ENCODE measurements at places on chromosomes 2 and 18.

GRCh38 chr2:217808326-217808725, 194.5 kb downstream of the TNS1 start:
- no peak for DNase-seq

DNA sequence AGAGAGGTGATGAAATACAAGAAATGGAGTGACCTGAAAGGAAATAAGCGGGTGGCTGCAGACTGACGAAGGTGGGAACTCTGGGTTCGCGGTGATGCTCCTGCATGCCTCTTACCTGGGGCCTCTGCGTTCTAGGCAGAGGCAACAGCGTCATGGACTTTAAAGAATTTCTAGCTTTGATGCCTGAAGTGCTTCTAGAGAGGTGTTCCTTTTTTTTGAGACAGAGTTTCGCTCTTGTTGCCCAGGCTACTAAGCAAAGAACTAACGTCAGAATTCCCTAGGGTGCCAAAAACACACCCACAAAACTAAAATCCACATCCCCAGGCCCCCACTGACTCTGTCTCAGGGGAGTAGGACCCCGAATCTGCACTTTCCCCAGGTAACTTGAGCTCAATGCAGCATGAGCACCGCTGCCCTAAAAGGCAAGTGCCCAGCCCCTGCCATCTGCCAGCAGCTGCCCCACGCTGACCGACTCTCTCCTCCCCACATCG, 110.5 kb upstream of the ID2 start:
- no peak for DNase-seq

- DNase-seq: no peak
These were observed 24.1 kb upstream of the PLEKHM3 start for GRCh38 chr2:208049441-208049840.

- DNase-seq: peak; percentile 17
These were observed 13.2 kb downstream of the CNNM4 start for GRCh38 chr2:96773922-96774321.

- no peak for DNase-seq
These were observed 23.7 kb downstream of the CCDC88A start for GRCh38 chr2:55395724-55396605.

DNA sequence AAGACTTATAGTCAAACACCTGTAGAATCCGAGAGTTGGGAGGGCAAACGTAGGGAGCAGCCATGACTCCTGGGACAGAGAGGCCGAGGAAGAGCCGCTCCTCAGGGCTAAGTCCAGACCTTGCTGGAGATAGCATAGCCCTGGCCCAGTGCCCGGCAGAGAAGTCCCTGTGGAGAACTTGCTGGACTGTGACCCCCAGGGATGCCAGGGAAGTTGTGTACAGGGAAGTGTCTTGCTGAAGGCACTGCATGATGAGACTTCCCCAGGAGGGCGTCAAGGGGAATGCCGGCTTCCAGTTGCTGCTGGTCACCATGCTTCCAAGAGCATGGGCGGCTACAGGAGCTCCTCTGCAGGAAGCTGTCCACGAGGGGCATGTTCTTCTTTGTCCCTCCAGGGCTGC, 8.6 kb upstream of the CNDP1 start:
- no peak for DNase-seq

- DNase-seq: no peak
These were observed 133.4 kb downstream of the KCTD1 start for GRCh38 chr18:26414901-26415440.

GRCh38 chr2:217297096-217297495, 437.2 kb upstream of the TNP1 start:
- DNase-seq: no peak

DNA sequence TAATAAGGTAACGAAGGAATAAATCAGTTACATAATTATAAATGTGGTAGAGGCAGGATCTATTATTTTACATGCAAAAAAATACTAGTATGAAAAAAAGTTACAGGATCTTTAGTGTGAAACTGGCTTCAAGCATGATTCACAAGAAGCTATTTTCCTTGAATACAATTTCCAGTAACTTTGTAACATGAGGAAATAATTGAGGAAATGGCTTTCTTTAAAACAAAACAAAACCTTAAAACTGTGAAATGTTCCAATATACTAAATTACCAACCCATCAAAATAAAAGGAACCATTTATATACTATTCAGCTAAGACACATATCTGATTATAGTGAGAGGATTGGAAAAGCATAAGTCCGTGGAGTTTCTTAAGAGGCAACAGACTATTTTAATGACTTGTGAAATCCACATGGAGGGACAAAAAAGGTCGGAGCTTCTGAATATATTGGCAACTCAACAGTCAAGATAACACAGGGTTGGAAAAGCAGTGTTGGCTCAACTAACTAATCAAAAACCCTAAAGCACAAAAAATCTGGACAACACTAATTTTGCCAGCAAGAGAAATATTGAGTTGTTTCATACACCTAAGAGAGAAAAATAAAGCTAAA, 10.6 kb downstream of the IRS1 start:
- no peak for DNase-seq

- DNase-seq: peak; percentile 36
These were observed 212.1 kb upstream of the NCKAP5 start for GRCh38 chr2:133780099-133780996.

DNA sequence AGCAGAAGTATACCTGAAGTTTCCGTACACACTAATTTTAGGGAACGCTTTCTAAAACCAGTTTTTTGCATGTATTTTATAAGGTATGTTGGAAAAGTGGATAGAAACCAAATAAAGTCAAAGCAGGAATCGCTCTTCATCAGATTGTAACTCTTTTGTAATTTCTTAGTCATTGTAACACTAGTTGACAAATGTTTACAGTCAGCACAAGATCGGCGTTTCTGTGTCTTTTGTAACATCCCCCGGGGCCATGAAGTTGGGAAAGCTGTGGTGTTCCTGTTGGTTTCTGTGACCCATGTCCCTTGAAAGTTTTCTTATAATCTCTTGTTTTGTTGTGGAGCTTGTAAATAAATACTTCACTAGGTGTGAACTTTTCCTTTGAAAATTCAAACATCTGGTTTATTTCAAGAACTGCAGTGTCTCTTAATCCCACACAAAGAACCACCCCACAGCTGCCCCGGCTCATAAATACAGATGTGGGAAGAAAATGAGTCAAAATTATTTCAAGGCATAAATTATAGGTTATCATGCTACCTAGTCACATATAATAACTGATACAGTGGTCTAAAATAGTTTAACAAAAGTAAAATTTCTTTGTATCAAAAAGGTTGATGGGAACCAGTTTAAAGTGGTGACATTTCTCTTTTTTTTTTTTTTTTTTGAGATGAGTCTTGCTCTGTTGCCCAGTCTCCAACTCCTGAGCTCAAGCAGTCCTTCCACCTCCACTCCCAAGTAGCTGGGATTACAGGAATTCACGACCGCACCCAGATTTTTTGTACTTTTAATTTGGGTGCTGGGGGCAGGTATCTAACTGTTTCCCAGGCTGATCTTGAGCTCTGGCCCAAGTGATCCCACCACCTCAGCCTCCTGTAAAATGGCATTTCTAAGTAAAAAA, 751 bp upstream of the NMI start:
- DNase-seq: peak; percentile 49

DNA sequence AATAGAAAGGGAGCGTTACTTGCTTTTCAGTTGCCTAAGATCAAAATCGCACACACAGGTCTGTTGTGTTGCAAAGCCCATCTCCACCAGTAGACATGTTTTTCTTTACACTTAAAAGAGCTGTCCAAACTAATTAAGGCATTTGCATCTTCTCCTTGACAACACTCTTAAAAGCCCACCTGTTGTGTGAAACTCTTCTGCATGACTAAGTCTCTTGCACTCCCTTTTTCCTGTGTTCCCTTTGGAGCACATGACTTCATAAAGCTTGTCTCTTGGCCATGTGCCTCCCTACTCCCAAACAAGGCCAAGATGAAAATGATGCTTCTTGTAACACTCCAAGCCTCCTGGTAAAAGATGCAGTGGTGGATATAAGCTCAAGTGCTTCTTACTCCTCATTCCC, 26.1 kb downstream of the PID1 start:
- DNase-seq: no peak

- DNase-seq: no peak
These were observed 121.8 kb downstream of the CDC42EP3 start for GRCh38 chr2:37549598-37549997.

DNA sequence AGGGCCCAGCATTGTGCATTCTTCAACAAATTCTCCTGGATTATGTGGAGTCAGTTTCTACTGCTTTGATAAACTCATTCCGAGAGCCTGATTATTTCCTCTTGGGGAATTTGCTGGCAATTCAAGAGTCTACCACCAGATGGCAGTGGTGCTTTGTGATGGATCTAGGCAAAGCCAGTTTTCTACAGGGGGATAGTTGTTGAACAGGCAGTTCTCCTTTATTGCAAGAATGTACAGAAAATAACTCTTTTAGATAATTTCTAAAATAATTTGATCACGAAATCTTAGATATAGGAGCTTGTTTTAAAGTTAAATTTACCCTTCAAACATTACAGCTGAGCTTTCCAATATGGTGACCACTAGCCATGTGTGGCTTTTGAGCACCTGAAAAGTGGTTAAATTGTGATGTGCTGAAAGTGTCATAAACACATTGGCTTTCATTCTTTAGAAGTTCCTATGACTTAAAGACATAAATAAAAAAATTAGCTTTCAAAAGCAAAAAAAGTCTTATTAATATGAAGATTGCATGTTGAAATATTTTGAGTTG, 66.7 kb upstream of the HAAO start:
- peak; percentile 61 for DNase-seq

DNA sequence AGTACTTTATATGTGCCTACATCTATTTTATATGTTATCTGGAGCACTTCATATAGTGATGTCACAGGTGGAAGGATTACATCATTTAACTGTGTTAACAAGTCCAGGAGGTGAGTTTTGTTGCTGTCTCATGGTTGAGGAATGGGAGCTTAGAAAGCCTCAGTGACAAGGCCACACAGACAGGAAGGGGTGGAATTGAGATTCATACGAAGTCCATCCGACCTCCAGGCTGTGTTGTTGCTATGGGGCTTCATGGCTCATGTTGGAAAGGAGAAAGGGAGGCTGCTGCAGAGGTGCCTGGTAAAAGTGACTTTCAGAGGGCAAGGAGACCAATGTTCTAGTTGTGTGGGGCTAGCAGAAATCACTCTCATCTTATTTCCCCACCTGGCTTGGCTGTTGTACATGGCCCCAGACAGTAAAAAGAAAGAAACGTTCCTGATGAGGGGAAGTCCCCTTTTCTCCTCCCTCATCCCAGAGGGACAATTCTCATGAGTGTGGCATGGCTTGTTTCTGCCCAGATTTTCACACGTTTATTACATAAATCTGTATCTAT, 31.0 kb upstream of the GREB1 start:
- DNase-seq: no peak

GRCh38 chr18:30177056-30177455, 865.5 kb downstream of the DSC3 start:
- no peak for DNase-seq

- no peak for DNase-seq
These were observed 195.5 kb downstream of the LDLRAD4 start for GRCh38 chr18:13414102-13414501.

DNA sequence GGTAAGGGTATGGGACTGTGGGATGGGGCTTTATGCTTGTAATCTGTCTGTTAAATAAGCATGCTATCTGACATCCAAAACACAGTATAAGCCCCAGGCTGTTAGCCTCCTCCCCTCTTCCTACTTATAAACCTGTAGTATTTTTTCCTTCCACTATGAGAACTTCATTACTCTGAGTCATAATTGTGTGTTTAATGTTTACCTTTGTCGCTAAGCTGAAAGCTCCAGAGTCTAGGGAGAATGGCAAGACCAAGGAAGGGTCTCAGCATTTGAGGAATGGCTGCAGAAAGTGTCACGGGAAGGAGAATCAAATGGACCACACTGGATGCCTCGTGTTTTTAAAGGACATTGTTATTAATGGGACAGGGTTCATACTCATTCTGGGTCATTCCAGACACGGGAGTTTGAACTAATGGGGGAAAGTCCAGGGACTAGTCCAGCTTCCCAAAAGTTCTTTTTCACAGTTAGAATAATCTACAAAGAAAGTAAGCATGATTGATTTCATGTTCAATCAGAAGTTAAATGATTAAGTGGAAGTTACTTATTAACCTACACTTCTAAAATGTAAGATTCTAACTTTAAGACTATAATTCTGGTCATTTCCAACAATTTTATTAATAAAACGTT, 292.2 kb downstream of the AFF3 start:
- no peak for DNase-seq

Data from right kidney (tissue), 9 donors.